ENCODE measurements at places on chromosomes 5 and 9.

DNA sequence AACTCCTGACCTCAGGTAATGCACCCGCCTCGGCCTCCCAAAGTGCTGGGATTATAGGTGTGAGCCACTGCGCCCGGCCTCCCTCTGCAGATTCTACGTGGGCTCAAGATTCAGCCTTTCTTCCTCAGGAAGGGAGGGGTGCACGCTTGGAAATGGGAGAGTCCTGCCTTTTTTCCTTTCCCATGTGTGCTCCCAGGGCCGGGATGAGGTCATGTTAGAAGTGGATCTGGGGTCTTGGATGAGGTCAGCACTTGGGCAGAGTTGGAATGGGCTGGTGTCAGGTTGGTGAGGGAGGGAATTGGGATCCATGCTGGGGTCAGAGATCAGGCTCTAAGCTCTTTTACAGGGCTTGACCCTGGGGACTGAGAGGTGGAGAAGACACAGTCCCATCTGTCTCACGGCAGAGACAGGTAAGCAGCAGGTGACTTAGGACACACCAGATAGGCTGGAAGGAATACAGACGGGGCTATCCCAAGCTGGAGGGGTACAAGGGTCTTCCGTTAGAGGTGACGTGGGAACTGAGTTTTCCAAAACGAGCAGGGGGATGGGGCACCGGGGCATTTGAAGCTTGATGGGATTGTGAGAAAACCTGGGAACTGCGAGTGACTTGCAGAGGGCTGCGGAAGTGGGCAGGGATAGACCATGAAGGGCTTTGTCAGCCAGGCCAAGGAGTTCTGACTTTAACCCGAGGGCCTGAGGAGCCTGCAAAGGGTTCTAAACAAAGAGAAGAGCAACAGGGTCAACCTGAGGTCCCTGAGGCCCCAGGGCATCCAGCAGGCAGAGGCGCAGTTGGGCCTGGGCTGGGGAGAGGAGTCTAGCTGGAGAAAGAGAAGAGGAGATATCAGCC, 1.8 kb upstream of the AQP7 start:
- no peaks in the 10 kb centered on the region for H3K36me3 ChIP-seq
- H3K4me3 ChIP-seq: no peak overlapping the region

GRCh38 chr9:126563556-126563955, 50.2 kb upstream of the LMX1B start:
- no peaks in the 10 kb centered on the region for H3K4me1 ChIP-seq
- H3K4me3 ChIP-seq: no peak overlapping the region
- H3K27ac ChIP-seq: no peak overlapping the region
- DNase-seq: no peak

- H3K27ac ChIP-seq: peak overlapping the region; percentile 8
- no peaks in the 10 kb centered on the region for H3K36me3 ChIP-seq
- H3K27me3 ChIP-seq: no peaks in the 10 kb centered on the region
- H3K4me3 ChIP-seq: no peak overlapping the region
These were observed 41.3 kb downstream of the RAPGEF1 start for GRCh38 chr9:131698618-131698985.

DNA sequence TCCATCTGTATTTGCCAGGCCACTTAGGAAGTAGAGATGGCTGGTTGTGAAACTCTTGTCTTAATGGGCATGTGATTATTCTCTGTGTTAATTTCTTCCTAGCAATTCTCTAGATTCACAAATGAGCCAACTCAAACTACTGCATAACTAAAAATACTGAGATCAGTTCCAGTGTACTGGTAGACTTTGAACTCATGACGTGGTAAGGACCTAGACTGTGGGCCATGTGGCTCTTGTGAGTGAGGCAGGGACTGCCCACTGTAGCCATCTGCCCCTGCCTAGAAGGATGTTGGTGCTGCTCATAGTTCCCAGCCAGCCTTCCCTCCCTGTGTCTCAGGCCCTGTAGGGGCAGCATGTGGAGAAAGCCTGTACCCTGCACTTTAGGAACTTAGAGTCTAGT, 47.4 kb downstream of the CYSTM1 start:
- DNase-seq: no peak
- H3K27me3 ChIP-seq: no peaks in the 10 kb centered on the region
- no peak overlapping the region for H3K4me3 ChIP-seq
- H3K4me1 ChIP-seq: peaks cover 10% of the 10 kb centered on the region

GRCh38 chr9:111815285-111816070, 20.7 kb upstream of the SHOC1 start:
- H3K4me3 ChIP-seq: no peak overlapping the region
- H3K27me3 ChIP-seq: no peaks in the 10 kb centered on the region
- DNase-seq: no peak

- H3K4me1 ChIP-seq: no peaks in the 10 kb centered on the region
- H3K36me3 ChIP-seq: no peaks in the 10 kb centered on the region
- no peak overlapping the region for H3K4me3 ChIP-seq
These were observed 552.9 kb downstream of the PDE4D start for GRCh38 chr5:59340637-59341036.

DNA sequence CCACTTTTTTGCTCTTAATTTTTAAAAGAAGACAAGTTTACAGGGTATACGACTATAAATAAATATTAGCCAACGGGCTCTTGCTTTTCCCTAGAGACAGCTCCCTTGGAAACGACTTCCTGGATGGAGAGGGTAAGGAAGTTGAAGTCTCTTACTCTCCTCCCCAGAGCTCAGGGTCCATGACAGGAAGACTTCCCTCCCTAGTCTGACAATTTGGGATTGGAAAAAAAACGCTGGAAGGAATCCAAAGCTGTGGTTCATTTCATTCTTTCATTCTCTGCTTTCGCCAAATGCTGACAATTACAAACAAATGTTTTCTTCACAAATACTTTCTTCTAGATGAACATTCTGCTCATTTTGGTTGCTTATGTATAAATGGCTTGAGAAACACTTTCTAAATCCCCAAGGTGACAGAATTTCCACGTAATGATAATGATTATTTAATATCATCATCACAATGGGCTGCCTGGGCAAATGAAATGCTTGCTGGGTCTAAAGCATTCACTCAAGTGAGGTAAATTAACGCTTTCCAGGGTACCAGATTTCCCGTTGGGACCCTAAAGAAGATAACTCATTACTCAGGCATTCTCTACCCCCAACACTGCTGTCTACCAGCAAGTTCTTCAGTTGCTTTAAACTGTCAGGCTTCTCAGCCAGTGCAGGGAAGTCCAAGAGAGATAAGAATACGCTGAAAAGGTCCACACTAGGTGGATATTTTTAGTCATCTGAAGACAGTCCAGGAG, 139.8 kb upstream of the SLC30A5 start:
- H3K27me3 ChIP-seq: no peaks in the 10 kb centered on the region
- DNase-seq: no peak
- H3K36me3 ChIP-seq: no peaks in the 10 kb centered on the region
- H3K4me3 ChIP-seq: no peak overlapping the region
- H3K27ac ChIP-seq: peak overlapping the region; percentile 67

- H3K4me3 ChIP-seq: no peak overlapping the region
- H3K4me1 ChIP-seq: no peaks in the 10 kb centered on the region
- H3K36me3 ChIP-seq: no peaks in the 10 kb centered on the region
- H3K27ac ChIP-seq: no peak overlapping the region
These were observed 145.7 kb upstream of the GNA14 start for GRCh38 chr9:77793849-77794248.

- H3K27ac ChIP-seq: no peak overlapping the region
- no peak overlapping the region for H3K4me3 ChIP-seq
- no peaks in the 10 kb centered on the region for H3K36me3 ChIP-seq
- no peak for DNase-seq
- H3K27me3 ChIP-seq: no peaks in the 10 kb centered on the region
These were observed 363.1 kb downstream of the PRELID2 start for GRCh38 chr5:145471831-145472612.

GRCh38 chr5:10902145-10902544, 141.1 kb upstream of the DAP start:
- no peak overlapping the region for H3K4me3 ChIP-seq
- no peaks in the 10 kb centered on the region for H3K27me3 ChIP-seq
- H3K27ac ChIP-seq: no peak overlapping the region
- DNase-seq: no peak
- no peaks in the 10 kb centered on the region for H3K36me3 ChIP-seq

DNA sequence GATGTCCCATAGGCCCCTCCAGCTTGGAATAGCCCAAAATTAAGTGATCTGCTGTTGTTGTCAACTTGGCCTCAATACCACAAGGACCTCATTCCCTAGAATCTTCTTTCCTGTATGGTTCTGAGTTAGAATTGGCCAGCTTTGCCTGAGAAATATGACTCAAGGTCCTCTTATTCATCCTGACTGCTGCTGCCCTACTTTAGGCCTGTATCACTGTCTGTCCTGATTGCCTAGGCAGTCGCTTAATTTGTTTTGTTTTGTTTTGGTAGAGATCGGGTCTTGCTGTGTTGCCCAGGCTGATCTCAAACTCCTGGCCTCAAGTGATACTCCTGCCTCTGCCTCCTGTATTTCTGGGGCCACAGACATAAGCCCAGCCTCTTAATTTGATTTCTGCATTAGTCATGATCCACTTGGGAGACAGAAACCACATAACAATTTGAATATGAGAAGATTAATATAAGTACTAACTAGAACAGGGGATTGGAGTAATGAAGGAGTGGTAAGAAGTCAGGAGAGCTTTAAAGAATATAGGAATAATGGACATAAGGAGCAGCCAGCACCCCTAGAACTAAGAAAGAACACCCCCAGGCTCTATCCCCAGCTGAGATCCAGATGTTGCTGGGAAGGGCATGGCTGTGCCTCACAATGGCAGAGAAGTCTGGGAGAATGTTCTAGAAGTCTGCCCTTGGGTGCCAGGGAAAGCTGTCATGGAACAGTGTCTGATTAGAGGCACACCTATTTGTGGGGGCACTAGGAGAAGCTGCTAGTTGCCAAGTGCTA, 4.6 kb downstream of the TEX53 start:
- H3K4me3 ChIP-seq: no peak overlapping the region
- no peaks in the 10 kb centered on the region for H3K4me1 ChIP-seq
- no peak for DNase-seq
- H3K27me3 ChIP-seq: no peaks in the 10 kb centered on the region
- H3K27ac ChIP-seq: no peak overlapping the region

DNA sequence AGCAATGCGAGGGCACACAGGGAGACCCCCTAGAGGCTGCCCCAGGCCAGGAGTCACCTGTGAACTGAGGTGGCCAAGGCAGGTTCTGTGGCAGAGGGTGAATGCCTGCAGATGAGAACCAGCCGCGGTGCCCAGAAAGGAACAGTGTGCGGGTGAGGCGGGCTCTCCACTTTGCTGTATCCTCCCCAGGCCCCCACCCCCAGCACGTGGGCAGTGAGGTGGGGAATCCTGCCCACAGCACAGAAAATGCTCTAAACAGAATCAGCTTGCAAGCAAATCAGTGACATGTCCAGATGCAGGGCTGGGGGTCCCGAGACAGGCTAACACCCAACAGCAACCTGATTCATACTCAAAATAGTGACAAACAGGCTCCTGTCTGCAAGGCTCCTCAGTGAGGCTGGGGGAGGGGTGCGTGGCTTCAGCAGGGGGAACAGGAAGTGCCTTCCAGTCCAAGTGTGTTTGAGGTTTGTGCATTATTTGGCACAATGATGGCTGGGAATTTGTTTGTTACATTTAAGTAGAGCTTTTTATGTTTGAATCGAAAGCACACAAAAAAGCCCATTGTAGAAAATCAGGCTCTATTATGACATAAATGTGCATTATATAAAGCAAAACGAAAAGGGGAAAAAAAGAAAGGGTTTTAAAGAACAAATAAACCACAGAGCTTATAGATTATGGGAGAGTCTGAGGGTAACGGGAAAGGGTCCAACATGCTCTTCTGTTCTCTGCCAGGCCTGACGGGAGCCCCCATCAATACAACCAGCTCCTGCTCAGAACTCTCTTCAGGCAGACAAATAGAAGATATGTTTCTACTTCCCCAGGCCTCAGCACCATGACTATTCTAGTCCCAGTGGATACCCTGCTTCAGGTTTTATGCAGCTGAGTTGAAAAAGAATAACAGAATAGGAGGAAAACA, 201.3 kb downstream of the HSD17B3 start:
- H3K27ac ChIP-seq: no peak overlapping the region
- H3K4me3 ChIP-seq: no peak overlapping the region
- no peaks in the 10 kb centered on the region for H3K4me1 ChIP-seq
- no peaks in the 10 kb centered on the region for H3K36me3 ChIP-seq
- DNase-seq: no peak

GRCh38 chr5:149380466-149381121, 1.5 kb upstream of the IL17B start:
- no peaks in the 10 kb centered on the region for H3K4me1 ChIP-seq
- H3K4me3 ChIP-seq: no peak overlapping the region
- no peaks in the 10 kb centered on the region for H3K36me3 ChIP-seq
- no peak for DNase-seq
- H3K27ac ChIP-seq: peak overlapping the region; percentile 62

- no peak overlapping the region for H3K4me3 ChIP-seq
- H3K27me3 ChIP-seq: no peaks in the 10 kb centered on the region
- DNase-seq: no peak
- no peaks in the 10 kb centered on the region for H3K36me3 ChIP-seq
These were observed 5.4 kb upstream of the HBEGF start for GRCh38 chr5:140351609-140352334.

DNA sequence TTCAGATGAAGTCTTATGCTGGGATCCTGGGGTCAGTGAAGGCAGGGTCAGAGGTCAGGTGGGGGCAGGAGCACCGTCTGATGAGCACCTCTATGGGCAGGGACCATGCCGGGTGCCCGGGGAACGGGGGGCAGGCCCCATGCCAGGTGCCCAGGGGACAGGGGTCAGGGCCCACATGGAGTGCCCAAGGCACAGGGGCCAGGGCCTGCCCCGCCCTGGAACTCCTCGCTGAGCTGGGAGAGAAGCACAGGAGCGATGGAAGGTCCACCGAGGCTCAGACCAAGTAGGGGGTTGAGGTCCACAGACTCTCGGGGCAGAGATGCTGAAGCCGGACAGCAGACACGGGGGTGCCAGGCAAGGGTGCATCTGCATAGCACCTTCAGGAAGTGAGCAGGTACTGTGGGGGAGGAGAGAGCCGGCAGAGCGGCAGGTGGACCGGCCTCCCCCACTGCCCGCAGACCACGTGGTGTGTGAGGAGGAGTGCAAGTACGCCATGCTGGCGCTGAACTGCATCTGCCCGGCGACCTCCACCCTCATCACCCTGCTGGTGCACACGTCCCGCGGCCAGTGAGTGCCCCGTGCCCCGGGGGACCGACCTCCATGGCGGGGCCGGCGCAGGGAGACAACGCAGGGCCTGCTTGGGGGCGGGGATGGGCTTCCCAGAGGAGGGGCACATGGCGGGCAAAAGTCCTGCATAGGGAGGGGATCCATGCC, 67.7 kb downstream of the KCNT1 start:
- no peak overlapping the region for H3K4me3 ChIP-seq
- H3K27me3 ChIP-seq: no peaks in the 10 kb centered on the region
- no peaks in the 10 kb centered on the region for H3K36me3 ChIP-seq

- H3K27me3 ChIP-seq: no peaks in the 10 kb centered on the region
- H3K4me3 ChIP-seq: no peak overlapping the region
- no peak for DNase-seq
These were observed 30.1 kb downstream of the MTMR12 start for GRCh38 chr5:32282633-32283032.

GRCh38 chr9:134369416-134370212, 43.4 kb downstream of the RXRA start:
- peak overlapping the region; percentile 38 for H3K27ac ChIP-seq
- H3K27me3 ChIP-seq: no peaks in the 10 kb centered on the region
- H3K4me1 ChIP-seq: peaks cover 38% of the 10 kb centered on the region
- H3K4me3 ChIP-seq: peak overlapping the region; percentile 15
- H3K36me3 ChIP-seq: no peaks in the 10 kb centered on the region
- no peak for DNase-seq

GRCh38 chr5:123845356-123846100, 333.6 kb downstream of the CSNK1G3 start:
- no peaks in the 10 kb centered on the region for H3K27me3 ChIP-seq
- no peaks in the 10 kb centered on the region for H3K36me3 ChIP-seq
- H3K4me3 ChIP-seq: no peak overlapping the region
- no peaks in the 10 kb centered on the region for H3K4me1 ChIP-seq
- DNase-seq: no peak
